ENCODE measurements at places on chromosomes 4 and X.

DNA sequence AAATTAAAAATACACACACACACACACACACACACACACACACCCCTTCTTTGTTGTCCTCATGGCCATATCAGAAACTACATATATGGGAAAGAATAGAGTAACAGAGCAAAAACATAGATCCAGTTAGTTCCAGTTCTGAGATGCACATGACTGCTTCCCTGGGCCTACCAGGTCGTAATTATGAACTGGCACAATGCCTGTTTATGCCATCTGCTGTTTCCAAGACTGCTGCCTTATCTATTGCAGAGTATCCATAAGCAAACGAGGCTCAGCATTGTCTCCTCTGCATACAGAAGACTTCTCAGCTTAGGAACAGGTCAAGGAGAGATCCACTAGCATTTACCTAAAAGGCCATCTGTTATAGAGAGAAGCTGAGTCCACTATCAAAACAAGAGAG is 789.0 kb downstream of the TECRL start:
- DNase-seq, result no peak

DNA sequence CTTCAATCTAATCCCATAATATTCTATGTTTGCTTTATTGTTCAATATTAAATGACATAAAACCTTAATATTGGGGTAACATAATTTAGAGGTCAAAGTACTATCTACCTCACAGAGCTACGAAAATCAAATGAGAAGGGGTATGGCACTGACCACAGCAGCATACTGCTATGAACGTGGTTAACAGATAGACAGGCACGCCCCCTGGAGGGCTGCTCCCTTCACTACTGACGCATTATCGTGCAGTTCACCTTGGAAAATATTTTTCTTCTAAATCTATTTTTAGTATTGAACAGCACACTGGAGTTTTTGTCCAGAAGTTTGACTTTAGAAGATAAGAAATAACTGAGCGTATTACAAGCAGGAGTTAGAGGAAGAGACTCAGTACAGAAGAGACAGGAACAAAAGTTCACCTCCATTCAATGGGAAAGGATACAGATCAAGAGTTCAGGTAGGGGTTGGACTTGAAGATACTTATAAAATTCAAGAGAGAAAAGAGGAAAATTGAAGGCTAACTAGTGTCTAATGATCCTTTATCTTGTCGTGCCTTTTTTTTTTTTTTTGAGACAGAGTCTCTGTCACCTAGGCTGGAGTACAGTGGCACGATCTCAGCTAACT is 22.7 kb downstream of the MAP9 start:
- peak; percentile 72 for DNase-seq

DNA sequence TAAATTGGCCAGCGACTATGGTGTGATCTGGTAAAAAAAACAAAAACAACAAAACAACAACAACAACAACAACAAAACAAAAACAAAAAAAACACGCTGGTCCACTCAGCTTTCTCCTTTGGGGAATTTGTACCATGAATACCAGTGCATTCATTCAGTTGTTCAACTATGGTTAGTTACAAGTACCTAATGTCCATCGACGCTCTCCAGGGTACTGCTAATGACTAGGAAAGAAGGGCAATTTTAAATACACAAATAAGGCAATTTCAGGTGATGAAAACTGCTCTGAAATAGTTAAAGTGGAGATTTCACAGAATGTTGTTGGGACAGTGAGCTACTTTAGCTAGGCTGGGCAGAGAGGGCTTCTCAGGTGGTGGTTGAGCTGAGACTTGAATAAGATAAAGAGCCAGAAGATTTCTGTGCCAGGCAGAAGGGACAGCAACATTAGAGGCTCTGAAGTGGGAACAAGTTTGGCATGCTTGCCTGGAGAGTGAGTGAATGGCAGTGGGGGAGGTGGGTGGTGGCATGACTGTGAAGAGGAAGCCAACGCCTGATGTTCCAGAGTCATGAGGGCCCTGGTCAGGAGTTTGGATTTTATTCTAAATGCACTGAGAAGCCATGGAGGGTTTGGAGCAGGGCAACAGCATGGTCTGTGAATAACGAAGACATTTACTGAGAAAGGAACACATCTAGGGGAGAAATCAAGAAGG is 45.9 kb upstream of the PGRMC2 start:
- DNase-seq, result no peak

- no peak for DNase-seq
Observed at GRCh38 chrX:68409194-68409593, 24.1 kb downstream of the OPHN1 start.

DNA sequence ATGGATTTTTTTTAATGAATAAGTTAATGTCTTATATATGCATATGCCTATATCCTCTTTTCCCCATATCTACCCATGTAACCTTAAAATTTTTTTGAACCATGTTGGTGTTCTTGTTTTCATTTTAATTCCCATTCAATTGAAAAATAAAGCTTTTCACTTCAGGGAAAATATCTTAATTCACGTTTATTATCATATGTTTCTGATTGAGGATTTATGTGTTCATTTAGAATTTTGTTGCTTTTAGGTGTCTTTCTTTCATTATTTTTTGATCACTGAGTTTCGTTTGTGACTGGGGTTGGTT is 29.1 kb downstream of the HADH start:
- no peak for DNase-seq

- no peak for DNase-seq
Observed at GRCh38 chr4:71595576-71596108, 188.2 kb downstream of the GC start.

- no peak for DNase-seq
Observed at GRCh38 chr4:174460684-174461083, 61.6 kb downstream of the HPGD start.

GRCh38 chrX:23483396-23483795 is 148.7 kb downstream of the PTCHD1 start:
- DNase-seq, result no peak

GRCh38 chr4:55730280-55730931 is 89.2 kb upstream of the EXOC1L start:
- DNase-seq, result no peak

- no peak for DNase-seq
Observed at GRCh38 chr4:25859429-25860148, 3.2 kb downstream of the SEL1L3 start.

DNA sequence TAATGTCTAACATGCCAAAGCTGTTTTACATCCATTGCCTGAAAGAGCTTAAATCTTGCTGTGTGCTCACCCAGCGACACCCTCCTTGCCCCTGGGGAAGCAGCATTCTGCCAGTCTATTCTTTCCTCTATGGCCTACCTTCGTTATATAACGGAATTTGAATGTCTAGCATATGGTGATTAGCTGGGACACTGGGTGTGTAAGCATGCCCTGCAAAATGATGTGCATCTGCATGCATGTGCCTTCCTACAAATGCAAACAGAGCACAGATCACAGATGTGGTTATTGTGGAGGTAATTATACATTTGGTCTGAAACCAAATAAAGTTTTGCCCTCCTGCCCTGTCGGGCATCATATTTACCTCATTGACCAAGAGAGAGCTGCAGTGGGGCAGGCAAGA is 90.8 kb downstream of the NHS start:
- no peak for DNase-seq

- no peak for DNase-seq
Observed at GRCh38 chrX:42567268-42567667, 210.7 kb downstream of the PPP1R2C start.

- DNase-seq, result no peak
Observed at GRCh38 chrX:119101168-119101567, 26.4 kb downstream of the KIAA1210 start.

DNA sequence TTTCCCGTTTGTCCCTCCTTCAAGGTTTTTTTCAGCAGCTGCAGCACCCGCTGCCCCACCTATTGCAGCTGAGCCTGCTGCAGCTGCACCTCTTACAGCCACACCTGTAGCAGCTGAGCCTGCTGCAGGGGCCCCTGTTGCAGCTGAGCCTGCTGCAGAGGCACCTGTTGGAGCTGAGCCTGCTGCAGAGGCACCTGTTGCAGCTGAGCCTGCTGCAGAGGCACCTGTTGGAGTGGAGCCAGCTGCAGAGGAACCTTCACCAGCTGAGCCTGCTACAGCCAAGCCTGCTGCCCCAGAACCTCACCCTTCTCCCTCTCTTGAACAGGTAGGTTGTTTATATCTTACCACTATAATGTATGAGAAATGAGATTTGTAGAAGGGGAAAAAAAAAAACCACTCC is 4.5 kb downstream of the PRR27 start:
- no peak for DNase-seq

GRCh38 chrX:35023683-35024082 is 81.1 kb downstream of the FAM47B start:
- no peak for DNase-seq

- no peak for DNase-seq
Observed at GRCh38 chrX:128769495-128769894, 717.3 kb upstream of the ACTRT1 start.

- no peak for DNase-seq
Observed at GRCh38 chrX:2228536-2228935, 272.2 kb downstream of the DHRSX start.

Data from sigmoid colon (tissue), 7 donors.